Skin of body (tissue), 3 donors: ENCODE measurements at places on chromosomes 3 and 15. TPM values are rescaled to one million over a fixed set of nuclear protein-coding genes. Genes with fewer than 3 reads are reported as not detected.

EPHB1 gene
- total RNA-seq: 5.0 TPM

LYZL4 gene
- not detected for total RNA-seq

LSAMP gene
- total RNA-seq: 7.9 TPM

LRRC2 gene
- 2.8 TPM for total RNA-seq

SRGAP3 gene
- 21.4 TPM for total RNA-seq

CCNB2 gene
- 12.6 TPM for total RNA-seq

ESYT3 gene
- 7.9 TPM for total RNA-seq

HRG gene
- not detected for total RNA-seq

MCTP2 gene
- total RNA-seq: 14.2 TPM

A4GNT gene
- total RNA-seq: not detected

PTPRG gene
- total RNA-seq: 40.0 TPM

NANOGP8 gene
- total RNA-seq: 0.89 TPM

ACKR2 gene
- 1.6 TPM for total RNA-seq

TTC23 gene
- total RNA-seq: 29.8 TPM

GOLGA8J gene
- 0.30 TPM for total RNA-seq

RAD18 gene
- total RNA-seq: 18.1 TPM

CCR8 gene
- not detected for total RNA-seq
